CD4-positive, CD25-positive, alpha-beta regulatory T cell (primary cell): ENCODE measurements at places on chromosomes 16 and 17.

DNA sequence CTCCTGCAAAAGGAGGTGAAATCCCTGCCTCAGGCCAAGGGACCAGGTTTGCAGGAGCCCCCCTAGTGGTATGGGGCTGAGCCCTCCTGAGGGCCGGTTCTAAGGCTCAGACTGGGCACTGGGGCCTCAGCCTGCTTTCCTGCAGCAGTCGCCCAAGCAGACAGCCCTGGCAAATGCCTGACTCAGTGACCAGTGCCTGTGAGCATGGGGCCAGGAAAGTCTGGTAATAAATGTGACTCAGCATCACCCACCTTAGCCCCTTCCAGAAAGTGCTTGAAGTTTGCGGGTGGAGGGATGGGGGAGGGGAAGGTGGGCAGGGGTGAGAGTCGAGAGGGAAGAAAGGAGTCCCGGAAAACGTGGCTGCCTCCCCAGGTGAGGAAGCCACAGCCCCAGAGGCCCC is 2.1 kb downstream of the MC1R start:
- DNase-seq = no peak

GRCh38 chr16:74448990-74449389 is 27.7 kb upstream of the CLEC18B start:
- no peak for DNase-seq

GRCh38 chr16:84090211-84090610 is 26.5 kb downstream of the MBTPS1 start:
- no peak for DNase-seq

- DNase-seq = no peak
Measured at GRCh38 chr16:7548796-7549318, 216.2 kb downstream of the RBFOX1 start.

DNA sequence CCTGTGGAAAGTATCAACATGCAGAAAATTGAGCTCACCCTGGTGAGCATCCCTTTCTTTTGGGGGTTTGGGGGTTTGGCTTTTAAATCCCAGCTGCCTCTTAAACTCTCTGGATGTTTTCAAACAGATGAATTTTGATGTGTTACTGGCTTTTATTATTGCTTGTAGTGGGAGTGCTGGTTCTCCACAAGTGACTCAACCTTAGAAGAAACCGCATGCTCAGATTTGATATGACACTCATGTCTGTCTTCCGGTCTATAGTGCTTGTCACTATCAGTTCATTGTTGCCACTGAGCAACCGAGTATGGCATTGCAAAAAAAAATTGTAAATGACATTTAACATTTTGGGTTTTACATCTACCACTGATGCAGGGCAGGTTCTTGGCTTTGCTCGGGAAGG is 104.5 kb downstream of the HS3ST4 start:
- DNase-seq = no peak

DNA sequence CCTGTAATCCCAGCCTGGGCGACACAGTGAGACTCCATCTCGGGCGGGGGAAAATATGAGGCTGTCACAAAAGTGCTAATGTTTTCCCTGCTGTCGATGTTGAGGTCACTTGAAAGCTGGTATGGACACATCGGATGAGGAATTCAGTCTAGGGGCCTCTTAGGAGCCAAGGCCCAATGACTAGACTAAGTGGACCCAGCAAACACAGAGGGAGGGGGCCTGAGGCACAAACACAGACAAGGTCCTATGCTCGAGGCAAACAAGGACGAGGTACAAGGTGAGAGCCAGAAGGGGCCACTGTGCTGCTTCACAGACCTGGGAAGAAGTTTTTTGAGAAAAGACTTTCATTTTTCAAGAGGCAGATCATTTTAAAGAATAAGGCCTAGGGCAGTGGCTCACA is 15.2 kb downstream of the TRAP1 start:
- DNase-seq = no peak

- DNase-seq = no peak
Measured at GRCh38 chr16:29024278-29024677, 39.4 kb downstream of the LAT start.

DNA sequence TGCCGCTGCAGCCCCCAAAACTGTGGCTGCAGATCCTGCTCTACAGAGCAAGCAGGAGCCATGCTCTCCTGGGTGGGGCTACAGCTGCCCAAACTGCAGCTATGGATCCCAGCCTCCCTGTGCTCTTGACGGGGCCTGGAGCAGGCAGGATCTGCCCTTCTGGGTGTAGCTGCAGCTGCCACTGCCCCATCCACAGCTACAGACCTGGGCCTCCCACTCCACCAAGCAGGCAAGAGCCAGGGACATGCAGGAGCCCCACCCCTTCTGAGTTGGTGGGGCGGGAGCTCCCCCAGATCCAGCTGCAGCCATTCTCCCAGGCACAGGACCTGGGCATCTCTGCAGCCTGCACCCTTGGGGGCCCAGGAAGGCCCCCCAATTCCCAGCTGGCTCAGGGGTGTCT is 551.2 kb upstream of the CA10 start:
- no peak for DNase-seq

- no peak for DNase-seq
Measured at GRCh38 chr16:30619202-30619601, 9.0 kb upstream of the ZNF689 start.

DNA sequence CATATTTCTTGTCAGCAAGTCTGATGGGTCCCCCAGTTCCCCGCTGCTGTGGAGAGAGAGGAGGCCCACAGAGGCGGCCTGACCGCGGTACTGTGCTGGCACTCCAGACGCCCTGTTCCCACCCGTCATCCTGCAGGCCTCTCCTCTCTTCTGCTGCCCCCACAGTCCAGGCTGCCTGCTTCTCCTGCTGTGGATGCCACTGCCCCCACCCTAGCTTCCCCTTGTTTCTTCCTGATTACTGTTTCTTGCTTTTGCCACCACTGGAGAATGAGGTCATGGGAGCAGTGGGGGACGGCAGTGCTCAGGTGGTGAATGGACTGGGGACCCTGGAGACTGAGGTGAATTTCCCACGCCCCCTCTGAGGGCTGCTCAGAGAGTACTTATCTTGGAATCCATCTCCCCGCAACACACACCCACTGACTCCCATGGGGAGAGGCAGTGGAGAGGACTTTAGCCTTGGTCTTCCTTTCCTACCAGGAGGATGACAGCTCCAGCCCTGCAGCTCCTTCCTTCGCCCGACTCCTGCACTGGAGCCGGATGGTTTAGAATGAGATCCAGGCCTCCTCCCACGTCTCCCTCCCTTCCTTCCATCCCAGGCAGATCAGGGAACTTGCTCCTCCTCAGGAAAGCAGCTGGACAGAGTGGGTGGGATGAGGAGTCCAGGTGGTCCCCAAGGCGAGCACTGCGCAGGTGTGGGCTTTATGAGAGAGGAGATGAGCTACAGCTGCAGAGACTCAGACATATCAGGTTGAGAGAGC is 60.4 kb downstream of the PLXDC1 start:
- no peak for DNase-seq

GRCh38 chr17:68581863-68582645 is 19.1 kb downstream of the FAM20A start:
- no peak for DNase-seq
